ENCODE measurements at places on chromosomes 16 and 17. TPM values are rescaled to one million over a fixed set of nuclear protein-coding genes. Genes with fewer than 3 reads are reported as not detected.

GRB2 gene
- 320 TPM for total RNA-seq

ABCC12 gene
- not detected for total RNA-seq

- DNase-seq, result peak; percentile 96
These were observed at the start of gene GPATCH8 for GRCh38 chr17:44503147-44504029. TSS of gene GPATCH8 (minus strand) at chr17:44503406. CDS start at chr17:44503370, 36 bp downstream.

DNA sequence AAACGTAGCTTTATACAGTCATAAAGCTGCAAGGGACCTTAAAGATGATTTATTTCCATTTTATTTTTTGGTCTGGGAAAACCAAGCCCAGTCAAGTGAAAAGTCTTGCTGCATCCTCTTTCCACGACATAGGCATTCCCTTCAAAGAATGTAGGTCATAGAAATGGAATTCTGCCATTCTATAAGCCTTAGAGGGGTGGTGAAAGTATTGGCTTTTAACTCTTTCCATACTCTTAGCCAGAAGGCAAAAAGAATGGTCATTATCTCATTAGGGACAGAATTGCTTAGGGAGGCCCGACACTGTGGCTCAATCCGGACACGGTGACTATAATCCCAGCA, 7.9 kb upstream of the MSL1 start:
- DNase-seq, result no peak

- no peak for DNase-seq
These were observed 24.6 kb downstream of the CTU2 start for GRCh38 chr16:88730632-88731607.

DNA sequence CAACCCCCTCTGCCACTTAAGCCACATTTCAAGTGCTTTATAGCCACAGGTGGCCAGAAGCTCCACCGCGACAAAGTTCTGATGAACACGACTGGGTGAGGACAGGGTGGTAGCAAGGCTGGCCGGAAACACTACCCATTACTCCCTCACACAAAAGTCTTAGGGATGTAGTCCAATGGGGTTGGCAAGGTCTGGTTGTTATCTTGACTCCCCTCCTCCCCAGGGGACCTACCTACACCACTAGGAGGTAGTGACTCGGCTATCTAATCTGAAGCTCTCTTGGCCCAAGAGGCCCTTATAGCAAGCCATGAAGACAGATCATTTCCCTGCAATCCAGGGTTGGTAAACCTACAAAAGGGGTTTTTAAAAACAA, 8.4 kb downstream of the LITAFD start:
- no peak for DNase-seq

GRCh38 chr16:50719401-50720337, 22.2 kb upstream of the CYLD start:
- DNase-seq, result no peak

DNA sequence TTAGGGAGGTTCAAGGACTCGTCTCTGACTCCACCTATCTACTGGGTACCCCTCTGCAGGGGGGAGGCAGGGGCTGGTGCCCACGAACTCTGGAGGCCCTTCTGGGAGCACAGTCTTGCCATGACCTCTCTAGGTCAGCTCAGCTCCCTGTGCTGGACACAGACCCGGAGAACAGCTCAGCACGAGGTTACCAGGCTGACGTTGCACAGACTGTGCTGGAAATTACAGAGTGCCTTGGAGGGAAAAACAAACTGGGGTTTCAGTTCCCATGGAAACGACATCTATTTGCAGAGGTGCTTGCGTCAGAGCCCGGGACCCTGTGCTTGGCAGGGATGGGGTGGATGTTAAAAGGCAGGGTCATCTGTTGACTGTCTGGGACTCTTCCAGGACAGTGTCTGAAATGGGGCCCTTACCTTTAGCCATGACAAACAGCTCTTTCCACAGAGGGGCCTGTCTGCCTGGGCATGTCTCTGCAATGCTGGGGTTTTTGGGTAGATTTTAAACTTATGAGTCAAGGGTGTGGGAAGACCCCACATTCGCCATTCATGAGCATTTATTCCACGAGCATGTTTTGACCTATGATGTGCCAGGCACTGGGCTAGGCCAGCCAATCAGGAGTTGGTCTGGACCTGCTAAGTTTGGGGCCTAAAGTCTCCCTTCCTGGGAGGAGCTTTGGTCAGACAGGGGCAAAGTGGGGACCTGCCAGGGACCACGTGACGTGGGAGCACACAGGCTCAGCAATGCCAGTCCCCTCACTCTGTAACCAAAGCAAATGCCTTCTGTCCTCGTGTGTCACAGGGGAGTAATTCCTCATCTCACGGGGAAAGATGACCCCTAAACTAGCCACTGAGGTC, 22.5 kb downstream of the CCR7 start:
- DNase-seq, result peak; percentile 40

DNA sequence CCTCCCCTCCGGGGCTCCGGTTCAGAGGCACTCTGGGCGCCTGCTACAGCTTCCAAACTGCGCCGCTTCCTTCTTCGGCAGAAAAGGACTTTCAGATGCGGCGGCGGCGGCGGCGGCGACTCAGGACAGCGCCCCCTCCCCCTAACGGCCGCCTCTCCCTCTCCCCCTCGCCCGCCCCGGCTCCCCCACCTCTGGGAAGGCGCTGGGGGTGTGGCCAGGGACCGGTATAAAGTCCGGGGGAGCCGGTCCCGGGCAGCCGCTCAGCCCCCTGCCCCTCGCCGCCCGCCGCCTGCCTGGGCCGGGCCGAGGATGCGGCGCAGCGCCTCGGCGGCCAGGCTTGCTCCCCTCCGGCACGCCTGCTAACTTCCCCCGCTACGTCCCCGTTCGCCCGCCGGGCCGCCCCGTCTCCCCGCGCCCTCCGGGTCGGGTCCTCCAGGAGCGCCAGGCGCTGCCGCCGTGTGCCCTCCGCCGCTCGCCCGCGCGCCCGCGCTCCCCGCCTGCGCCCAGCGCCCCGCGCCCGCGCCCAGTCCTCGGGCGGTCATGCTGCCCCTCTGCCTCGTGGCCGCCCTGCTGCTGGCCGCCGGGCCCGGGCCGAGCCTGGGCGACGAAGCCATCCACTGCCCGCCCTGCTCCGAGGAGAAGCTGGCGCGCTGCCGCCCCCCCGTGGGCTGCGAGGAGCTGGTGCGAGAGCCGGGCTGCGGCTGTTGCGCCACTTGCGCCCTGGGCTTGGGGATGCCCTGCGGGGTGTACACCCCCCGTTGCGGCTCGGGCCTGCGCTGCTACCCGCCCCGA, at the start of gene IGFBP4:
Gene IGFBP4 (plus strand): TSS at position 255 of the 792 bp plus-strand sequence. CDS start 286 bp downstream, at position 541.
- DNase-seq, result peak; percentile 72
